GM04504 (cell line): ENCODE measurements at places on chromosomes 2 and 18.

- DNase-seq = no peak
These were observed 580.9 kb downstream of the PLCL1 start for GRCh38 chr2:198385326-198385725.

DNA sequence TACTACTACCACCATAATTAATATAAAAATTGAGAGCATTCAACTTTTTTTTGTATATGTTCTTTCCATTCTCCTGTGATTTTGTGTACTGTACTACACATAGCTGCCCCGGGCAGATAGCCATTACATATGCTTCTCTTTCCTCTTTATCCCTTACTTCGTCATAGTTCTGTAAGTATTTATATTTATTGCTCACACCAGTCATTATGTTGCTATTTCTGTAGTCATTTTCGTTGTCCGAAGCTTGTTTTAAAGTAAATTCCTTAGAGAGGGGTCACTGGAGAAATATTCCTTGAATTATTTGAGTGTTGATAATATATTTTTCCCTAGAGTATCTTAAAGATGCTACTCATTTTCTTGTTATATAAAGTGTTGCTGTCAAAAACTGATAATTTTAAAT lies 144.0 kb downstream of the CLIP4 start:
- no peak for DNase-seq

GRCh38 chr2:160869411-160869810 lies 290.8 kb upstream of the TANK start:
- peak; percentile 94 for DNase-seq

DNA sequence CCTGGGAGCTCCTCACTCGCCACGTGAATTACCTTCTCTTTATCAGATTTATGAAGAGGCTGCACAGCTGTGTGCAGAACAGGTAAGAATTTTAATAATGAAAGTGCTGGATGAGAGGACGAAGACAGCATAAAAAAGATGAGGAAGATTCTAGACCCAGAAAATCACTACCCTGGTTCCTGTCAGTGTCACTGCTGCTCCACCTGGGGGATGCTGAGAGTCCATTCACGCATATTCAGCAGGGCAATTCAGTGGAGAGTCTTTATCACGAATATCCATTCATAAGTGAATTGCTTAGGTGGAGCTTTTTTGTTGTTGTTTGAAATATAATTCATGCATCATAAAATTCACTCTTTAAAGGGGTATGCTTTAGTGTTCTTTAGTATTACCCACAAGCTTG lies 52.0 kb downstream of the MRPL33 start:
- DNase-seq = no peak

- no peak for DNase-seq
These were observed 5.5 kb downstream of the NHEJ1 start for GRCh38 chr2:219155054-219155644.

DNA sequence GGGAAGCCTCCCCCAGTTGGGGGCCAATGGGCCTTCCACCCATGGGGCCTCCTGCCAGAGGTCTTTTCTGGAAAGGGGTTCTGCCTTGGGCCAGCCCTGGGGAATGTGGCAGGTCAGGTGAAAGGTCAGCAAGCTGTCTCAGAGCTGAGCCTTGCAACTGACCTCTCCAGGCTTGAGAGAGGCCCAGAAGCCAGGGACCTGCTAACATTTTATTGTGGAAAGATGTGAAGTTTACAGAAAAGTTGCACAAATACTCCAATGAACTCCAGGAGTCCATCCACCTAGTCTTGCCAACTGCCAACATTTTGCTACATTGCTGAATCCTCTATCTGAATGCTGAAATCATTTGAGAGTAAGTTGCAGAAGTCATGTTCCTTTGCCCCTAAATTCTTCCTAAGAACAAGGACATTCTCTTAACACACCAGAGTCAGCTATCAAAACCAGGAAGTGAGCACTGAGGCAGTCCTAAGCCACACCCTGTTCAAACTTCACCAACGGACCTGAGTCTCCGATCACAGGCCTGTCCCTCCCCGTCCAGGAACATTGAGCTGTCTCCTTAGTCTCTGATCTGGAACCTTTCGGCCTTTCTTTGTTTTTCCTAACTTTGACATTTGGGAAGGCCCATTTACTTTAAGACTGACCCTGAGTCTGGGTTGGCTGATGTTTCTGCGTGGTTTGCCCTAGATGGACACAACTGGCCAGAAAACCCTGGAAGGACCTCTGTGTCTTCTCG lies 4.0 kb downstream of the SNORC start:
- DNase-seq = no peak

DNA sequence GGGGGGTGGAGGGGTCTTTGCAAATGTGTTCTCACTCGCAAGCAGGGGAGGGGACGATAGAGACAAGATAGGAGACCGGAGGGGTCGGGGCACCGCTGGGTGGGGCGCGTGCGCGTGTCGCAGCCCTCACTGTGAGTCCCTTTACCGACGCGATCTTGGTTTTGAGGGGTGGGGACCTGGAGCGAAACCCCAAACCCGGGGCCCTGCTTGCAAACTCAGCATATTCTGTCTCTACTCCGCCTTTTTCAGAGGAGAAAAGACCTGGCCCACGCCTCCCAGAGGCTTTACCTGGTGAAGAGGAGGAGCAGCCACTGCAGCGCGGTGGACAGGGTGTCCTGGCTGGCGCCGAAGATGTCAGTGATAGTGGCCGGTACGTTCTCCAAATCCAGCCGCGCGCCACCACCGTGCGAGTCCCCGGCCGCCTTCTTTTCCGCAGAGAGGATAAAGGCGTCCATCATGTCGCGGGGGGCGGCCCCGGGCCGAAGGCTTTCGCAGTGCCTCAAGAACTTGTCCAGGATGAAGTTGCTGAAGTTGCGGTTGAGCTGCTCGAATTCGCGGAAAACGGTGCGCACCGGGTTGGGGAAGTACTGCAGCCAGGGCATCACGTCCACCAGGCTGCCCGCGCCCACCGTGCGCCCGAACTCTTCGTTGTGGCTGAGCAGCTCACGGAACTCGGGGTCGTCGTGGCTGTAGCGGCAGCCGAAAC lies 1.7 kb downstream of the CYP1B1 start:
- no peak for DNase-seq

DNA sequence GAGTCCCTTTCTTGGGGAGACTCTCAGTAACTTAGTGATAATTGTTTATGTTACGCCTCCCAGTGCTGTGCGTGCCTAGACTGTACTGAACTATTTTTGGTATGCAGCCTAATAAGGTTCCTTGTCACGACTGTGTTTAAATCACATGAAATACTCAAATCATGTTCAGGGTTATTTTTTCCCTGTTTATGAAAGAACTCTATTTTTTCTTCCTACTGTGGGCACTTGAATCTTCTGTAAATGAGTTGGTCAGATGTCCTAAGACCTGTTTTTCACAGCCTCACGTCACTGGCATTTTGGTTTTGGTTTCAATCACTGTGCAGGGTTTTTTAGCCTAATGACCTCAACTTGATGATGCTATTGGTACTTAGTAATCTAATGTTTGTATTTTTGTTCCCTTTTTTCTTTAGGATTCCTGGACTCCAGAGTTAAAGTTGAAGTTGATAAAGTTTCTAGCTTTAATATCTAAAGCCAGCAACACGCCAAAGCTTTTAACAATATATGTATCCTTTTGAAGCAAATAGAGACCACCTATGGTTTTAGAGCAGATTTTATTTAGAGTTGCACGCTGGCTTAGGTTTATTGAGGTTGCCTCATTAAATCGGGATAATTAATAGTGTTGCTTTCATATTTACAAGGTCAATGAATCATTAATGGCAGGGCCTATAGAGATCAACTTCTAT lies 24.0 kb downstream of the ARMC9 start:
- DNase-seq = peak; percentile 66

- no peak for DNase-seq
These were observed 133.8 kb downstream of the NAPG start for GRCh38 chr18:10659594-10659993.

DNA sequence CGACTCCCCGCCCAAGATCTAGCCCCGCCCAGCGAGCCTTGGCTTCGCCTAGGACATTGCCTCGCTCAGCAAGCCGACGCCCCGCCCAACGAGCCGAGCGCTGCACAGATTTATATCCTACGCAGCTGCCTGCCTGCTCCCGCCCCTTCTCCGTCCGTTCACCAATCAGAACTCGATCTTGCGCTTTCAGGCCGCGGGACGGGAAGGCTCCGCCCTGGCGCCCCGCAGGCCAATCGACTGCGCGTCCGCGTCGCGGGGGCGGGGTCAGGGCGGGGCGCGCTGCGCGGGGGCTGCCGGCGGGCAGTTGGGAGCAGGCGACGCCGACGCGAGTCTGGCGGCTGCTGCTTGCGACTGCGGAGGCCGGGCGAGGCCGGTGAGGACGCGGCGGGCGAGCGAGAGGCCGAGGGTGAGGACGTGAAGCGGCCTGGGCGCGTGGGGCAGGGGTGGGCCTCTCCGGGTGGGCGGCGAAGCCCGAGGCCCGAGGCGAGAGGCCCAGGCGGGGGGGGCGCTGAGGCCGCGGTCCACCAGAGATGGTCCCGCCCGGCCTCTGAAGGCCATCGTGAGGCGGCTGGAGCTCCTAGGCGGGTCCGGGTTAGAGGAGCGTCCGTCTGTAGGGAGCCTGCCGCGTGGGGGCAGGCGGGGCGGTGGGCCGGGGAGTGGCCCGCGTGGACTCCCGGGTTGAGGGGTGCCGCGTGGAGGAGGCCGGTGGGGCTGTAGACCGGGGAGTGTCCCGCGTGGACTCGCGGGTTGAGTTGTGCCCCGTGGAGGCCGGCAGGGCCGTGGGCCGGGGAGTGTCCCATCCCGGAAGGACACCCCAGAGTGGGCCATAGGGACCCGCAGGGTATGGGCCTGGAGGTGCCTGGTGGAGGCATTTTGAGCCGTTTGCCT lies at the start of gene FARP2:
Gene FARP2, plus strand, starts transcription at position 303 of the 888 bp plus-strand sequence. CDS start 16,823 bp downstream, outside the sequence.
- DNase-seq = peak; percentile 97

- no peak for DNase-seq
These were observed 46.6 kb upstream of the HPCAL1 start for GRCh38 chr2:10256031-10256514.

DNA sequence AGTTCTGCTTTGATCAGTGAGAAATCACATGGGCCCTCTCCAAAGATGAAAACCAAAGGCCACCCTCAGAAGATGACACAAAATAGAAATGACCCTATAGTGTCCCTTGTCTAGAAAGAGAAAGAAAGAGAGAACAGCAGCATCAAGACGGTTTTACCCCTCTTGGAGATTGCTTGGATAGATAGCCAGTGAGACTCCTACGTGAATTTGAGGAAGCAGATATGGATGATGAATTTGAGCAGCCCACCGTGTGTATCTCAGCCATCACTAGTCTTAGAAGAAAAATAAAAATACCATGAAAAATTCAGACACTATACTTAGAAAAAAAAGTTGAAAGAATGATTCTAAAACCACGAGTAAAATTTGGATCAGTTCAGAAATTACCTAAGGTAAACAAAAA lies 329.1 kb upstream of the CNTNAP5 start:
- no peak for DNase-seq

DNA sequence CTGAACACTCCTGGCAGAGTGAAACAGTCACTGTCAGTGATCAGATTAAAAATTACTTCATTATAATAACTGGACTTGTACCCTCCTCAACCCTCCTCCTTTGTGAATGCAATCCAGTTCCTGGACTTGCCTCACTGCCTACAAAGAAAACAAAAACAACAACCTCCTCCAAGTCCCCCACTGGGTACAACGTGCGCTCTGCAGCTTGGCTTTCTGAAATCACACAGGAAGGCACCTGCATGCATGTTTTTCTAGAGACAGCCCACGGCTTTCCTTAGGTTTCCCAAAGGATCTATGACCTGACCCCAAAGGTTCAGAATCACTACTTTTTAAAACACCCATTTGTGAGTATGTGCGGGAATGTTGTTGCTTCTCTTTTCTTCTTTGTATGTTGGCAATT lies 61.4 kb upstream of the TUBA3E start:
- no peak for DNase-seq

DNA sequence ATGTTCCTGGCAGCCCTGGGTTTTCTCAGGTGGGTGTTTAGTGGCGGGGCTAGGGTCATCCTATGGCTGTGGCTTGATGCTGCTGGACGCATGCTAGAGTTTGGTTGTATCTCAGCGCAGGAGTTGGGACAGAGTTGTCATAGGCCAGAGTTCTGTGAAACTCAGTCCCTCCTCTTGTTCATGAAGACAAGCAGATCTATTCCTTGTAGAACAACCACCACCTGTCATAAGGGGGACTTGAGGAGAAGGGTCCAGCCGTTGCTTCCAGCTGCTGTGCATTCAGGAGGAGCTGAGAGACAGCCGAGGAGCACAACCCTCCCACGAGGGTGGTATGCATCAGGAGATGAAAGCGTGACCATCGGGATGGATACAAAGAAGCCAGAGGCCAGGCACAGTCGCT lies 26.4 kb downstream of the DCDC2C start:
- no peak for DNase-seq

GRCh38 chr2:162016080-162016479 lies 57.9 kb downstream of the DPP4 start:
- no peak for DNase-seq

- DNase-seq = no peak
These were observed 89.3 kb downstream of the EHBP1 start for GRCh38 chr2:62794791-62795190.

DNA sequence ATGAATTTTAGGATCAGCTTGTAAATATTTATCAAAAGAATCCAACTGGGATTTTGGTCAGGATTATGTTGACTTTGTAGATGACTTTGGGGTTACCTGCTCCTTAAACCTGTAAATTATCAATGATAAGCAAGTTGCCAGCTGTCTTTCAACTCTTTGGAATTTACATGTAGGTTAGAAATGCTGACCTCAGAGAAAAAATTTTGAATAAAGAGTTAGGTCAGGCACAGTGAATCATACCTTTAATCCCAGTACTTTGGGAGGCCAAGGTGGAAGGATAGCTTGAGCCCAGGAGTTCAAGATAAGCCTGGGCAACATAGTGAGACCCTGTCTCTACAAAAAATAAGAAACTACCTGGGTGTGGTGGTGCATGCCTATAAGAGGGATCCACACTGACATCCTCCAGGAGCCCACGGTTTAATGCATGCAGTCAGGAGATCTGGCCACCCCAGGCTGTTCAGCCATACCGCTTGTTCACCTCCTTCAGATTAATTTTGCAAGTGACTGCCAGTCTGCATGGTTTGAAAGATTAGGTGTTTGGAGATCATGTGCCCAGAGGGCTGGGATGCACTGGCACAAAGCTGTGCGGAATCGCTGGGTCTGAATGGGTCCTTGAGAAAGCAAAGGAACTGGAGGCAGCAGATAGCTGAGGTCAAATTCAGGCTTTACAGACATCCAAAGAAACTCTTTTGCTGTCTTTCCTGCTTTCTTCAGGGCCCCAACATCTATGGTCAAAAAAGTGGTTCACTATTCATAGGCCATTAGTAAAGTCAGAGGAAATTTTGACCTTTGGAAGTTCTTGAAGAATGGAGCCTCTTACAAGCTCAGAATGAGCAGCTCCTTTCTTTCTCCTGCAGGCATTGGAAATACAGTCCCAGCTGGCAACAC lies 83.4 kb upstream of the TXNDC2 start:
- DNase-seq = no peak

- DNase-seq = no peak
These were observed 697 bp downstream of the LGALSL start for GRCh38 chr2:64454386-64455332.
